GM23248 (cell line): ENCODE measurements at places on chromosomes 3 and 15. TPM values are rescaled to one million over a fixed set of nuclear protein-coding genes. Genes with fewer than 3 reads are reported as not detected.
A peak's percentile ranks its signal among the peaks of the same experiment; 100 is the strongest.

DNA sequence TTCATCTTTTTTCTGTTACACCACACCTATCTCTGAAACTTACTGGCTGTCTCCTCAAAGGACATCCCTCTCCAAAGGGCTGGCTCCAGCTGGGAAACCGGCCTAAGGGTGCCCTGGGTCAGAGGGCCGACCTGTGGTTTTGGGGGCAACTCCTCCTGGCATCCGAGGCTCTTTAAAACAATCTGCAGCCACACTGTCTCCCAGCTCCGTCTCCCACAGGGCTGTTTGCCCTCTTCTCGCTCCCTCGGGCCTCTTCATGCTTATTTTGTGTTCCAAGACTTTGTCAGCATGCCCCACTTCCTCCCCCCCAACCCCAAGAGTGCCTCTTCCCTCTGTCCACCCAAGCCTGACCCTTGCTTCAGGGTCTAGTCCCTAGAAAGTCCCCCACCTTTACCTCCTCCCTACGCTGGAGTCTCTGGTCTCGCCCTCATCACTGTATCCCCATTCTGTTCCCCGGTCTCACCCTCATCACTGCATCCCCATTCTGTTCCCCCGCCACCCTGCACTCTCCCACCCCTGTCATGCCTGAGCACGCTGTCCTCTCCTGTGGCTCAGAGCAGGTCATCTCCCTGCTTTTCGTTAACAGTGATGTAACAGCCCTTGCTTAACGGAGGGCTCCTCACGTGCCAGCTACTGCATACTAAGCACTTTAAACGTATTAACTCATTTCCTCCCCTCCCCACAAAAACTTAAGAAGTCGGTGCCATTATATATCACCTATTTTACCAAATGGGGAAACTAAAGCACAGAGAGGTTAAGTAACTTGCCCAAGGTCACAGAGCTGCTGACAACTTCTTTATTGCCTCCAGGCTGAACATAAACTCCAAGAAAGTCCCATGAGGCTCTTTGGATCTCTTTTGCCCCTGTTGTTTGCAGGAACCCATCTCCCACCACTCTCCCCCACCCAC, 1.1 kb upstream of the CSK start:
- H3K36me3 ChIP-seq = no peaks in the 10 kb centered on the region
- peaks cover 19% of the 10 kb centered on the region for H3K4me1 ChIP-seq
- no peaks in the 10 kb centered on the region for H3K27me3 ChIP-seq

GRCh38 chr3:185024406-185024805, 128.5 kb downstream of the C3orf70 start:
- H3K36me3 ChIP-seq = no peaks in the 10 kb centered on the region
- no peaks in the 10 kb centered on the region for H3K27me3 ChIP-seq
- H3K4me3 ChIP-seq = no peak overlapping the region
- H3K27ac ChIP-seq = no peak overlapping the region

Gene SH2D7
- polyA plus RNA-seq = not detected in 2 replicates

- no peak overlapping the region for H3K4me3 ChIP-seq
- DNase-seq = no peak
- H3K36me3 ChIP-seq = no peaks in the 10 kb centered on the region
- no peaks in the 10 kb centered on the region for H3K27me3 ChIP-seq
- peaks cover 7% of the 10 kb centered on the region; the same call in 1 of the 2 replicates for H3K4me1 ChIP-seq
Measured at GRCh38 chr15:90671216-90671615, 45.9 kb upstream of the BLM start.

DNA sequence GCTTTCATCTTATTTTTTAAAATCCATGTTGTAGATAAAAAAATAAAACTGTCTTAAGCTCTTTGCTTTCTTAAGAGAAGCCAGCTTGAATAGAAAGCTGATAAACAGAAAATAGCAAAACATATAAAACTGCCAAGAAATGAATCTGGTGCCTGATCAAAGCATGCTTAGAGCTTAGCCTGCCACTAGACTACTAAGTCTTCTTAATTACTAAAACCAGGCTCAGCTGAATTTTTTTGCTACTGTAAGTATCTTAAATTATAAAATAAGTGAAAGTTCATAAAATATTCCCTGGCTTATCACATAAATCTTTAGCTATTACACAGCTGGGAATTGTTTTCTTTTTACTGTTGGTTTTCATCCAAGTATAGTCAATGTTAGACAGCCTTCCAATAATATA, 803.9 kb downstream of the DIPK2A start:
- peaks cover 14% of the 10 kb centered on the region for H3K4me1 ChIP-seq
- H3K36me3 ChIP-seq = no peaks in the 10 kb centered on the region
- H3K27ac ChIP-seq = no peak overlapping the region
- DNase-seq = no peak
- H3K4me3 ChIP-seq = no peak overlapping the region

DNA sequence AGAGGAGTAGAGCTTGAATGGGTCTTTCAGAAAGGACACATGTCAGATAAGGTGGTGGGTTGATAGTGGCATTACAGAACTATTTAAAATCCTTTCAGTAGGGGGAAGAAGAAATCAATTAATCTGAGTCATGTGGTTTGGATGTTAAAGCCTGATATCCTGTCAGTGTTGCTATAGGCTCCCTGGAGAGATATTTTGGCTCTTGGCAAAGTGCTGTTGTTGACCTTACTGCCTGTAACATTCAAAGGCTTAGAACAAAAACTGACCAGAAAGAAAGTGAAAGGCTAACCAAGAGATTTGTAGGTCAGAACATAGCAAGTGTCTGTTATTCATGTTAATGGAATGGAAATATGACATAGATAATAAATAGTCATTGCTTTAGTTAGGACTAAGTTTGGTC, 552.9 kb downstream of the DIPK2A start:
- H3K27ac ChIP-seq = no peak overlapping the region
- H3K27me3 ChIP-seq = no peaks in the 10 kb centered on the region
- no peak for DNase-seq

DNA sequence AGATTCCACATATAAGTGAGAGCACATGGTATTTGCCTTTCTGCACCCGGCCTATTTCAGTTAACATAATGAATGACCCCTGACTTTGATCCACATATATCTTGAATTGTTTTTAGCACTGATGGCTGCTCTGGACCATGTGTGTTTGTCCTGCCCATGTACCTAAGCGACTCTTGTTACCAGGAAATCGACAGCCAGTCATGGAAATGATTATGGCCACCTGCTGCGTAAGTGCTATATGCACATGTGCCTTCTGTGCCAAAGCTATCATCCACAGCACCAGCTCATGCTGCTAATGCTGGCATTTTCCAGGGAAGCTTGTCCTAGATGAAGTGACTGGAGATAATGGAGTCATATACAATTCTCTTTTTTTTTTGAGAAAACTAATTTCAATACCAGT, 103.7 kb downstream of the PEX5L start:
- no peaks in the 10 kb centered on the region for H3K4me1 ChIP-seq
- no peaks in the 10 kb centered on the region for H3K27me3 ChIP-seq
- H3K27ac ChIP-seq = no peak overlapping the region
- no peak overlapping the region for H3K4me3 ChIP-seq
- DNase-seq = no peak

Gene ARHGAP31
- polyA plus RNA-seq = 8.1 and 8.5 TPM in 2 replicates

- H3K4me3 ChIP-seq = no peak overlapping the region
- no peak overlapping the region for H3K27ac ChIP-seq
- H3K4me1 ChIP-seq = no peaks in the 10 kb centered on the region
- peaks cover 81% of the 10 kb centered on the region for H3K36me3 ChIP-seq
Measured at GRCh38 chr15:50493625-50494024, 52.8 kb downstream of the USP50 start.

DNA sequence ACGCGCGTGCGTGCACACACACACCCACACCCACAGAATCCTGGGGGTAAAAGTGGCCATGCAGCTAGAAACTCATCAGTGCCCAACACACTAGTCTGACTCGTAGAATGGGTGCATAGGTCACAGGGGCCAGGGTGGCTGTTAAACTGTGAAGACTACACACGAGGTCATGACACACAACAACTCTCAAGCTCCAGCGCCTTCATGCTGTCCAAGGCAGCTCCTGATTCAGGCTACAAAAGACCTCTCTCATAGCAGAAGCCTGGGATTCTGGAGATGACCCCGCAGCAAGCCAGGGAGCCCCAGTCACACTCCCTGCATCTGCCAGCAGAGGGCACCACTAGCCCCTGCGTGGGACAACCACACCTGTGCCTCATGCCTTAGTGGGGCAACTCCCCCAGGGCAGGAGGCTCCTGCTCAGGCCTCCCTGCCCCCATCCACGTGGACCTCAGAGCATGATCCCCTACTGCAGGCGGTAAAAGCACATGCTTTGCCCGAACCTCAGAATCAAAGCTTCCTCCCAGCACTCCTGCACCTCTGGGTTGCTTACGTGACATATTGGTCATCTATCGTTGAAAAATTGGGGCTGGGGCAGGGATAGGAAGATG, 93.1 kb downstream of the LRIG1 start:
- peak; percentile 64 for DNase-seq
- H3K36me3 ChIP-seq = no peaks in the 10 kb centered on the region

DNA sequence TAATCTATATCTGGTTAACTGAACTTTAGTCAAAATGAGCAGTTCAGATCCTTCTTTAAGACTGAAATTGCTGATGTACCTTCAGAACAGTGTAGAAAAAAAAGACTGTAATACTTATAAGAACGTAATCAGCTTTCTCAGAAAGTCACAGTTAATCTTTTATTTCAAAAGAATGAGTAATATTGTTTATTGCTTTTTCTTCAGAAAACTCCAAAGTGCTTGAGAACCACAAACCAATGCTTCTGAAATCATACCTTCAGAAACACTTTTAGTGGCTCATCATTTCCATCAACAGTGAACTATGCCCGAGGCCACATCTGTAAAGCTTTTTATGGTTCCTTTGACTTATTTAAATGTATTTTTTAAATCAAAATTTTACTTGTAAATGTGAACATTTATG, 33.3 kb upstream of the CLASP2 start:
- H3K36me3 ChIP-seq = no peaks in the 10 kb centered on the region
- DNase-seq = no peak
- H3K27me3 ChIP-seq = no peaks in the 10 kb centered on the region
- H3K27ac ChIP-seq = no peak overlapping the region

- DNase-seq = no peak
- H3K27ac ChIP-seq = no peak overlapping the region
- no peaks in the 10 kb centered on the region for H3K36me3 ChIP-seq
- H3K4me1 ChIP-seq = no peaks in the 10 kb centered on the region
- peaks cover 17% of the 10 kb centered on the region for H3K27me3 ChIP-seq
Measured at GRCh38 chr15:75227663-75228280, 26.1 kb downstream of the C15orf39 start.

Gene RAB43
- polyA plus RNA-seq = 6.0 and 6.9 TPM in 2 replicates

Gene FOXB1
- not detected in 2 replicates for polyA plus RNA-seq

Gene CAND2
- 0.16 and 0.53 TPM in 2 replicates for polyA plus RNA-seq

Gene SACM1L
- polyA plus RNA-seq = 30.6 and 33.6 TPM in 2 replicates

Gene STIMATE
- polyA plus RNA-seq = 9.2 and 9.3 TPM in 2 replicates

Gene CCRL2
- not detected in 2 replicates for polyA plus RNA-seq

- DNase-seq = no peak
- no peaks in the 10 kb centered on the region for H3K36me3 ChIP-seq
- H3K4me1 ChIP-seq = no peaks in the 10 kb centered on the region
- no peaks in the 10 kb centered on the region for H3K27me3 ChIP-seq
- no peak overlapping the region for H3K4me3 ChIP-seq
- H3K27ac ChIP-seq = no peak overlapping the region
Measured at GRCh38 chr3:187896646-187897045, 151.4 kb upstream of the BCL6 start.

DNA sequence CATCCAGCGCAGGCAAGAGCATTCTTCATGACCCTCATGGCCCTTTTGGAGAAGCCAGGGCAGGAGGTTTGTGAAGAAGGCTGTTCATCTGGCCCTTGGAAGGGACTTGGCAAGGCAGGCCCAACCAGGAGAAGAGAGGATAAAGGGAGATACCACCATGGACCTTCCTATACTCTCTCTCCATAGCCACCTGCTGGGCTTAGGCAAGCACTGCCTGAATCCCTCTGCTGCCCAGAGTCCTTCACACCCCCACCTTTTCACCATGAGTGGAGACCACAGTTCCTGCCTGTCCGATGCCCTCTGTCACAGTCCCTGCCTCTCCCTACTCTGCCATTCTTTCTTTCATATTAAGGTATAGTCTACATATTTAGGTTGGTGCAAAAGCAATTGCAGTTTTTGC, 10.6 kb upstream of the SFMBT1 start:
- no peak overlapping the region for H3K4me3 ChIP-seq
- DNase-seq = peak; percentile 47
- H3K36me3 ChIP-seq = no peaks in the 10 kb centered on the region
- H3K4me1 ChIP-seq = no peaks in the 10 kb centered on the region
- peaks cover 6% of the 10 kb centered on the region; the same call in 1 of the 2 replicates for H3K27me3 ChIP-seq

Gene GOLGA6L7
- not detected in 2 replicates for polyA plus RNA-seq

- no peak for DNase-seq
- H3K4me1 ChIP-seq = peaks cover 47% of the 10 kb centered on the region
- H3K27me3 ChIP-seq = no peaks in the 10 kb centered on the region
- no peak overlapping the region for H3K4me3 ChIP-seq
- no peaks in the 10 kb centered on the region for H3K36me3 ChIP-seq
- H3K27ac ChIP-seq = no peak overlapping the region
Measured at GRCh38 chr3:159080821-159081220, 279.0 kb downstream of the MFSD1 start.

Gene LDHAL6B
- polyA plus RNA-seq = 0.10 and 0.25 TPM in 2 replicates

DNA sequence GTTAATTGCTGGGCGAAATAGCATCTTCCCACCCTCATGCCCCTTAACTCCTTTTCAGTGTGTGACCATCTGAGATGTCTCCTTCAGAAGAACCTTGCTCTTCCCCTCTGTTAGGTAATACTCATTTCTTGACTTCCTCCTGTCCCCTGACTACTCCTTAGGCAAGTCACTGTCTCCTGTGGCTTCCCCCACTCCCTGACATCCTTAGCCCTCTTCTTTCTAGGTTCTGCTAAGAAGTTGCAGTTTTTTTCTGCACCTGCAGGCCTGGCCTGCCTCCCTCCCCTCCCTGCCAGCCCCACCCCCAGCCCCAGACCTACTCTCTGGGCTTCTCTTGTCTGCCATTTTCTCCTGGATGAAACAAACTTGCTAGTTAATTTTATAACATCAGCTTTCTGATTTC, 15.2 kb upstream of the EID1 start:
- no peak overlapping the region for H3K27ac ChIP-seq
- peaks cover 50% of the 10 kb centered on the region for H3K4me1 ChIP-seq
- no peak overlapping the region for H3K4me3 ChIP-seq
- DNase-seq = no peak

DNA sequence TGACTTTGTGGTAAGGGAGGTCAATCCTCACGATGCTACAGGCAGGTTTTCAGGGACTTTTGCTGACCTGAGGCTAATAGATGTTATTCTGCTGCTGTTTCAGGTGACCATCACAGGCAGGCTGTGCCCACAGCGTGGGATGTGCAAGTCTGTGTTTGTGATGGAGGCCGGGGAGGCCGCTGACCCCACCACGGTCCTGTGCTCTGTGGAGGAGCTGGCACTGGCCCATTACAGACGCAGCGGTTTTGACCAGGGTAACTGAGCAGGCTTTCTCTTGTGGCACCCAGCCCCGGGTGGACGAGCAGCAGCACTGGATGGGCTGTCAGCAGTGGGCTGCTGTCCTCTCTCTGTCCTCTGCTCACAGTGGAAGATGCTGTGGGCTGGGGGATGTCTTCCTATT, 22.0 kb downstream of the FAN1 start:
- no peak overlapping the region for H3K4me3 ChIP-seq
- H3K36me3 ChIP-seq = peaks cover 15% of the 10 kb centered on the region; the same call in 1 of the 2 replicates
- H3K4me1 ChIP-seq = 0 out of 2 replicates have a peak, but pooled peaks cover 7% of the 10 kb centered on the region
- no peak for DNase-seq
- no peaks in the 10 kb centered on the region for H3K27me3 ChIP-seq

Gene USP8
- polyA plus RNA-seq = 56.2 and 57.2 TPM in 2 replicates

Gene MORC1
- polyA plus RNA-seq = not detected in 2 replicates

Gene SPATA16
- polyA plus RNA-seq = not detected in 2 replicates

- H3K27me3 ChIP-seq = no peaks in the 10 kb centered on the region
- DNase-seq = peak; percentile 88
- H3K36me3 ChIP-seq = no peaks in the 10 kb centered on the region
- peak overlapping the region; percentile 72 for H3K4me3 ChIP-seq
- H3K4me1 ChIP-seq = peaks cover 42% of the 10 kb centered on the region
Measured at GRCh38 chr3:71680603-71681002, 44.6 kb downstream of the EIF4E3 start.
